Muscle of leg (tissue), 16 donors: ENCODE measurements at places on chromosomes 16 and 17. TPM values are rescaled to one million over a fixed set of nuclear protein-coding genes. Genes with fewer than 3 reads are reported as not detected.

The CD300A gene
- total RNA-seq: 2.5 TPM

The HIC1 gene
- 31.3 TPM for total RNA-seq

The ARHGAP44 gene
- 3.0 TPM for total RNA-seq

The GAST gene
- total RNA-seq: not detected

The TNFRSF12A gene
- 39.8 TPM for total RNA-seq

The GUCY2D gene
- under 0.01 TPM for total RNA-seq

The EPN3 gene
- total RNA-seq: 0.18 TPM

The RNF112 gene
- 4.1 TPM for total RNA-seq

The SCNN1G gene
- total RNA-seq: not detected

The CCL17 gene
- total RNA-seq: not detected

The DHRS7C gene
- 143 TPM for total RNA-seq

The TMEM100 gene
- total RNA-seq: 9.2 TPM

The PLXDC1 gene
- total RNA-seq: 2.0 TPM

The PPP1R27 gene
- total RNA-seq: 43.4 TPM

The DNAH17 gene
- 0.35 TPM for total RNA-seq

The IRX6 gene
- total RNA-seq: 0.09 TPM

The SPNS2 gene
- 5.0 TPM for total RNA-seq

The KRT20 gene
- not detected for total RNA-seq

The ZP2 gene
- total RNA-seq: 0.09 TPM

The TMEM204 gene
- 19.4 TPM for total RNA-seq

The MAP3K14 gene
- 4.4 TPM for total RNA-seq

The KRTAP16-1 gene
- total RNA-seq: not detected

The CSH2 gene
- total RNA-seq: 8.5 TPM

The IL21R gene
- total RNA-seq: 0.04 TPM

The CDRT15 gene
- not detected for total RNA-seq

The TAC4 gene
- 0.75 TPM for total RNA-seq
